ENCODE measurements at places on chromosomes 11 and 22.

DNA sequence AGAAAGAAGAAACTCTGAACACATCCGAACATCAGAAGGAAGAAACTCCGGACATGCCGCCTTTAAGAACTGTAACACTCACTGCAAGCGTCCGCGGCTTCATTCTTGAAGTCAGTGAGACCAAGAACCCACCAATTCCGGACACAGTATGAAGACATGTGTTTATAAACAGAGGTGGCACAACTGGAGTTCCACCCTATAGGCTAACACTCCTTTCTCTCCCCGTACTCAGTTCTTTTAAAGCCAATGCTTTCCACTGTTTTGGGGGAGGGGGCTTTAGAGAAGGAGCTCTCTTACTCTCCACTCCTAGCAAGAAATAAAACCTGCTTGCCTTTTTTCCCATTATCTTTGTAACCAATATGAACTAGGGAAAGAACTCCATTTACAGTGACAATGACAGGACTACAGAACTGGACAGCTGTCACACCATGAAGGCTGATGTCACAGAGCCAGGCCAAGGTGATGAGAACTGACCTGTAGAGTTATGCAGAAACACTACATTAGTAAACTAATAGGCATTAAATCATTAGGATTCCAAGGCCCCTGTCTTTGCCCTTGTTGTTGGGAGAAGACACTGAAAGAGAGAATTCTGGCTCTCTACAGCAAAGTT is 733 bp downstream of the TRIM5 start:
- no peak for DNase-seq

DNA sequence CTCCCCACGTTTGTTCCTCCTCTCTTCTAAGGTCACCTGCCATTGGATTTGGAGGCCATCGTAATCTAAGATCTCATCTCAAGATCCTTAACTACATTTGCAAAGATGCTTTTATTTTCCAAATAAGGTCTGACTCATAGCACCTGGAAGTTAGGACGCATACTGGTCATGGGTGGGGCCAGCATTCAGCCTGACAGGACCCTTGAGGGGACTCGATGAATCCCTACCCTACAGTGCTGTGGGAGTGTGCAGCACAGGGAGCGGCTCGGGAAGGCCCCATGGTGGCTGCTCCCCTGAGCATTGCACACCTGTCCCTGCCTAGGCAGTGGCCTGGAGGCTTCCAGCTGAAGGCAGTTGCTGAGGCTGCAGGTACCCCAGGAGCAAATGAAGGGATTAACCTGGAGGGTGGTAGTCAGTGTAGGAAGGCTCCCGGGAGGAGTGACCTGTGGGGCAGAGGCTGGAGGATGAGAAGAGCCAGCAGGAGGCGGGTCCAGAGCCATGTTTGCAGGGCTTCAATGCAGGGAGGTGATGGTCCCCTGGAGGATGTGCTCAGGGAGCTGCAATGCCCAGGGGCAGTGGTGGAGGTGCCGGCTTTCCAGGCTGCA is 362.2 kb downstream of the CTTN start:
- no peak for DNase-seq

DNA sequence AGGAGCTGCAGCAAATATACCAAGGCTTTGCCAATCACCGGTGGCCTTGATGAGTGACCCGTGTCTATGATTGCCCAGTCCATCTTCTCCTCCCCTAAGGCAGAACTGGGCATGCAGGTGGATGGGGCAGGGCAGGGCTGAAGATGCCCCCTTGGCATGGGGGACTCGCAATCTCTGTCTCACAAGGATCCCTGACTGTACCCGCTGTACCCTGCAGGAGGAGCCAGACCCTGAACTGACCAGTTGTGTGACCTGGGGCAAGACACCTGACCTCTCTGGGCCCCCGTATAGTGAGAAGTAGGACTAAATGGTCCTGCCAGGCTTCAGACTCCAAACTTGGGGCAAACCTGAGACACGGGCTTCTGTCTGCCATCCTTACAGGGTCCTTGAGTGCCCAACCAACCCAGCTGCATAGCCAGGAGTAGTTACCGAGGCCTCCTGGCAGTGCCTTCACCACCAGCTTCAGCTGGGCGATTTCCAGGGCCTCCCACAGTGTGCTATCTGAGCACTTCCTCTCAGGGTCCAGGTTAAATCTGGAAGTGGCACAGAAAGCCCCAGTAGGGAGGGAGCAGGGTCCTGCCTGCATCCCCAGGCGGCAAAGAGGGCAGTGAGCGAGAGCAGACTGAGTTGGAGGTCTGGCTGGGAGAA is 6.4 kb upstream of the KCNJ11 start:
- no peak for DNase-seq

DNA sequence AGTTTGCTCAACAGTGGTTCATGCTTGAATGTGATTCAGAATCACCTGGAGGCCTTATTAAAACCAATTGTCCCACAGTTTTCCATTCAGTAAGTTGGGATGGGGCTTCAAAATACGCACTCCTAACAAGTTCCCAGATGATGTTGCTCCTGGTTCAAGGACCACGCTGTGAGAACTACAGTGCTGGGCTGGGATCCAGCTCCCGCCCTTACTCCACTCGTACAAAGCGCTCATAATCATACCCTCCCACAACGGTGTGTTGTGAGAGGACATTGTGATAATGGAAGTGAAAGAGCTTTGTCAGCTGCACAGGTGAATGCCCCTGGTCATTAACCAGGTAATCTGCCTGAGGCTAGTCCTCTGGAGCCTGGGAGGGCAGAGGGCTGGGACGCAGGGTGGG is 1.3 kb upstream of the CD82 start:
- no peak for DNase-seq

DNA sequence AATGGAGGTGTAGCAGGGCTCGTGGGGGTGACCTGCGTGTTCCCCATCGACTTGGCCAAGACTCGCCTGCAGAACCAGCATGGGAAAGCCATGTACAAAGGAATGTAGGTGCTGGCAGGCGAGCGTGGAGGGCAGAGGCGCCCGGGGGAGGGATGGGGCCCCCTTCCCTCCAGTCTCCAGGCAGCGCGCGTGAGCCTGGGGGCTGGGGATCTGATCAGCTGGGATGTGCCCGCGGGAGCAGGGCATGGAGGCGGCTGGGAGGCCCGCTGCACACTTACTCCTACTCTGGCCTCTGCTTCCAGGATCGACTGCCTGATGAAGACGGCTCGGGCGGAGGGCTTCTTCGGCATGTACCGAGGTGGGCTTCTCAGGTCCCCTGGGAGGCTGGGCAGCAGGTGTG is 17.8 kb downstream of the SLC25A18 start:
- no peak for DNase-seq

- no peak for DNase-seq
Observed at GRCh38 chr22:19207401-19207808, 28.9 kb upstream of the SLC25A1 start.

DNA sequence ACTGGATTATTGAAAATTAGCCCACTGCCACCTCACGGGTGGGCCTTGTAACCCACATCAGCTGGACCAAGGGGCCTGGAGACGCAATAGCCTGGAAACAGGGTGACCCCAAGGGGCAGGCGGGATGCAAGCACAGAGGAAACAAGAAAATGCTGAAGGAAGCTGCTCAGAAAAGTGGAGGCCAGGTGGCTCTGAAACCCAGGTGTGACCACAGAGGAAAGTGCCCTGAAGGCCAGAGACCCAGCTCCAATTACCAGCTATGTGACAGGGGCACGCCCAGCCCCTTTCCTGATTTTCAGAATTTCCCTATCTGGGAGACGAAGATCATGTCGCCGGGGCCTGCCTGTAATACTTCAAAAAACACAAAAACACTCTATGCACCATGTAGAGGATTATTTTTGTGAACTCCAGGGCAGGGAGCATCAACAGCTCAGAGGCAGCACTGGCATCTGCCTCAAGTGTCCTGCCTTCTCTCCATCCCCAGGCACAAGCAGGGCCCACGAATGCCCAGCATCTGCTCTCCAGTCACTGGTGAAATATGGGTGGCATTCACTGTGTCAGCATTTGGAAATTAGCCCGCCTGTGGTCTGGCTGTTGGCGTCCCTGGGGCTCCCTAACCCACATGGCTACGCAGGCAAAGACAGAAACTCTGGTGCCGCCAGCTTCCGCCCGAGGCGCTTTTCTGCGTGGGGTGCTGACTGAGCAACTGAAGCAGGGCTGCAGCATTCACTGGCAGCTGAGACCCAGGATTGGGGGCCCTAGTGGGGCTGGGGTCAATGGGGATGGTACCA is 6.3 kb downstream of the KCNJ1 start:
- DNase-seq, result no peak

GRCh38 chr11:117062498-117062897 is 35.7 kb downstream of the SIK3 start:
- no peak for DNase-seq

All from activated CD4-positive, alpha-beta T cell treated with anti-CD3 and anti-CD28 coated beads for 48 hours (primary cell).